ENCODE measurements at places on chromosomes 11 and 22.
A peak's percentile ranks its signal among the peaks of the same experiment; 100 is the strongest.

DNA sequence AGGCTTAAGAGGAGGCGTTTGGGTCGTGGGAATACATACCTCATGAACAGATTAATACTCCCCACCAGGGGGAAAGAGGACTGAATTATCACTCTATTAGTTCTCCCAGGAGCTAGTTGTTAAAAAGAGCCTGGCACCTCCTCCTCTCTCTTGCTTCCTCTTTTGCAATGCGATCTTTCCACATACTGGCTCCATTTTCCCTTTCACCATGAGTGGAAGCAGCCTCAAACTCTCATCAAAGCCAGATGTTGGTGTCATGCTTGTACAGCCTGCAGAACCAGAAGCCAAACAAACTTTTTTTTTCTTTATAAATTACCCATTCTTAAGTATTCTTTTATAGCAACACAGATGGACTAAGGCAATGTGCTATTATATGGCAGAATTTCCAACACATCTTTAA, 258.5 kb downstream of the FAM76B start:
- DNase-seq: no peak

DNA sequence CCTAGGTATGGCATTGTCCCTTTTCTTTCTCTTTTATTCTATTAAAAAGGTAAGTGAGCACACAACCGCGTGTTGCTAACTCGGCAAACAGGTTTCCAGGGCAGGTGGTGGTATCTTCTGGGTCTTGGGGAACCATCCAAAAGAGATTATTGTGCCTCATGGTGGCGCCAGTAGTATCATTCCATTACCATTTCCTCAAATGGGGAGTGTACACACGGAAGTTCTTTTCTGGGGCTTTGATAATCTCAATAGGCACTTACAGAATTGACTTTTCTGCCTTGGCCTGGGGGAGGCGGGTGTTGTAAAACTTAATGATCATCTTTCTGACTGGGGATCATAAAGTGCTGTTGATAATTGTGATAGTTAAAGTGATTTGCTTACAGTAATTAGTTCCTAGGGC, 234.1 kb downstream of the KIRREL3 start:
- DNase-seq: no peak

GRCh38 chr22:30744224-30744623, 49.5 kb downstream of the OSBP2 start:
- no peak for DNase-seq

DNA sequence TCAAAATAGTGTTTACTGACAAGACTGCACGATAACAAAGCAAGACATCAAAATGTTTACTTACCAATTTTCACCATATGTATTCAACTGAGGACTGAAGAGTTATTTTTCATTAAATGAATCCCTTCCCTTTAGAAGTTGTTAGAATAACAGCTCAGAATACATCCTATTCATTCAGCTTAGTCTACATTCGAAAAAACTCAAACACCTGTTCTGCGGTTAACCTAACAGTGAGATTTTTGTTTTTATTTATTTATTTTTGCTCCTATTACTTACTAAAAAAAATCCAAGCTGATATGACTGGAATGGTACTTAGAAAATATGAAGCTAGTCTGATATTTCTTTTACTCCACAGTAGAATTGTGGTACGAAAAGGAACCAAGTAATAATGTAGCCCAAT, 10.0 kb downstream of the KCNA4 start:
- DNase-seq: no peak

DNA sequence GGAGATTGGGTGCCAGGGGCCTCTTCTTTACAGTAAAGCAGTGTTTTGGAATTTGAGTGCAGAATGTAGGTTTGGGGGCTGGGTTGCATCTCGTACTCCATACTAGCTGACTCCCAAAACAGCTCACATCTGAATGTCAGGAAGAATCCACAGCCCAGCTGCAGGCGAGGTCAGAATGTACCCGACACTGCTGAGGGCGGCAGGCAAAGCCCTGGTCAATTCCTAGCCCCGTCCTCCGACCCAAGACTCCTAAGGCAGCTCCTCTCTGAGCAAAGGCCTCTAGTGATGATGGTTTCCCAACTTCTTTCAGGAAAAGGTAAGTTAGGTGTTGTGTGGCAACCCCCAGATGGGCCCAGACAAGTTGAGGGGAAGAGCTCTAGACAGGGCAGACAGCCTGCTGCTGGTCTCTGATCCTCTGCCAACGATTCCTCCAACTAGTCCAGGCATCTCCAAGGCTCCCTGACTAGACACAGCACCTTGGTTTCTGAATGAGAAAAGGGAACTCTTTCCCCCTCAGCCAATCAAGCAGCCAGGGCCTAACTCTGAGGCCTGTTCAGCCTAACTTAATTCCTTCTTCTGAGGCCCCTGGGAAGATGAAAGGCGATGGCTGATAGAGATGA, 8.6 kb downstream of the LARGE2 start:
- DNase-seq: no peak

DNA sequence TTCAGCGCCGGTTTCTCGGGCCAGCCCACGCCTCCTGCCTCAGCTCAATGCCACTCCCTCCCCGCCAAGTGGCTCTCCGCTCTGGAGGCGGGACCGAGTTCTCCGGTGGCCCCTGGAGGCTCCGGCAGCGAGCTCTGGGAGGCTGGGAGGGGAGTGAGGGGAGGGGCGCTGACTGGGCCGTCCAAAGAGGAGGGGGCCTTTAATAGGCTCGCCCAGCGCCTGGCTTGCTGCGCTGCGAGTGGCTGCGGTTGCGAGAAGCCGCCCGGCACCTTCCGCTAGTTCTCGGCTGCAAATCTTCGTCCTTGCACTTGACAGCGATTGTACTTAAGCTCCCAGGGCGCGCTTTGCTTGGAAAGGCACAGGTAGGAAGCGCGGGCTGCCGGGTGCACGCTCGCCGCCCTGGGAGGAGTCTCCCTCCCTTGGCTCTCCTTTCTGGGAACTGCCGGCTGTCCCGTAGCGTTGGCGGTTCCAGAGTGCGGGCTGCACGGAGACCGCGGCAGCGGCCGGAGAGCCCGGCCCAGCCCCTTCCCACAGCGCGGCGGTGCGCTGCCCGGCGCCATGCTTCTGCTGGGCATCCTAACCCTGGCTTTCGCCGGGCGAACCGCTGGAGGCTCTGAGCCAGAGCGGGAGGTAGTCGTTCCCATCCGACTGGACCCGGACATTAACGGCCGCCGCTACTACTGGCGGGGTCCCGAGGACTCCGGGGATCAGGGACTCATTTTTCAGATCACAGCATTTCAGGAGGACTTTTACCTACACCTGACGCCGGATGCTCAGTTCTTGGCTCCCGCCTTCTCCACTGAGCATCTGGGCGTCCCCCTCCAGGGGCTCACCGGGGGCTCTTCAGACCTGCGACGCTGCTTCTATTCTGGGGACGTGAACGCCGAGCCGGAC, at the start of gene ADAMTS15:
Gene ADAMTS15 (plus strand): TSS at position 230 of the 894 bp plus-strand sequence. CDS start 329 bp downstream, at position 559.
- DNase-seq: peak; percentile 72

DNA sequence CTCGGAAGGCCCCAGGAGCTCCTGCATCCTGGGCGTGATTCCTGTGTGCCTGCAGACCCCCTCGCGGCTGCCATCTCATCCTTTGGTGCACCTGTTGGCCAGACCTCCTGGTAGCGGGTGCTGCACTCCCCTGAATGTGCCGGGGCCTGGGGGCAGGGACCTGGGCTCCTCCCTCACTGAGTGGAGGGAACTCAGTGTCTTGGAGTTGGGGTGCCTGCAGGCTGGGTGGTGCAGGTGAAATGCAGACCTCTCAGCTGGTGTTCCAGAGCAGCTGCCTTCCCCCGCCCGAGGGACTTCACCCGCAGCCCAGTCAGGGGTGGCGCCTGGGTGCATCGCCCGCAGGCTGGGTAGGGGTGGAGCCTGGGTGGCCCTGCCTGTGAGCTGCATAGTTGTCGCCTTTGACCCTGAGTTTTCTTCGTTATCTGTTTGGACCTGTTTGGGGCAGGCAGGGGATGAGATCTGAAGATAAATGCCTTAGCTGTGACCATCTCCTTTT, 31.4 kb downstream of the LRP5 start:
- DNase-seq: peak; percentile 96

- DNase-seq: no peak
Observed at GRCh38 chr11:102470251-102470650, 17.7 kb upstream of the TMEM123 start.

DNA sequence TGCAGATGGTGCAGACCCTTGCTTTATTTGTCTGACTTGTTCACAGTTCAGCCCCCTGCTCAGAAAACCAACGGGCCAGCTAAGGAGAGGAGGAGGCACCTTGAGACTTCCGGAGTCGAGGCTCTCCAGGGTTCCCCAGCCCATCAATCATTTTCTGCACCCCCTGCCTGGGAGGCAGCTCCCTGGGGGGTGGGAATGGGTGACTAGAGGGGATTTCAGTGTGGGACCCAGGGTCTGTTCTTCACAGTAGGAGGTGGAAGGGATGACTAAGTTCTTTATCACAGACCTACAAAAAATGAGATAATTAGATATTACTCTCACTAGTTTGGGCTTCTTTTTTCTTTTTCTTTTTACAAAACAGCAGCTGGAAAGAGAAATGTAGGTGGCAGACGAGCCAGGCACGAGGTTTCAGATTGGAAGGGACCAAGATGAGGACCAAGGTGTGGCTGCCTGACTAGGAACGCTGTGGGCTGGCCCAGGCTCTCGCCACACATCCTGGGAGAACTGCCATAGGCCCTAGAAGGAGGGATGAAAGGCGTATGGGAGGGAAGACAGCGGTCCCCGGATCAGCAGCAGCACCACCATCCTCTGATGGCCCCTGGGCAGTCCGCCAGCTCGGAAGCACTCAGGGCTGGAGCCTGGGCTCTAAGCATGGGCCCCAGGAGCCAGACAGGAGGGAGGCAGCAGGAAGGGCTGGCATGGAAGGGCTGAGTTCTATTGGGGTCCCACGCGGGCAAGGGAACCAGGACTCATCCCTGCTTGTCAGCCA, 14.2 kb downstream of the TXN2 start:
- DNase-seq: no peak

DNA sequence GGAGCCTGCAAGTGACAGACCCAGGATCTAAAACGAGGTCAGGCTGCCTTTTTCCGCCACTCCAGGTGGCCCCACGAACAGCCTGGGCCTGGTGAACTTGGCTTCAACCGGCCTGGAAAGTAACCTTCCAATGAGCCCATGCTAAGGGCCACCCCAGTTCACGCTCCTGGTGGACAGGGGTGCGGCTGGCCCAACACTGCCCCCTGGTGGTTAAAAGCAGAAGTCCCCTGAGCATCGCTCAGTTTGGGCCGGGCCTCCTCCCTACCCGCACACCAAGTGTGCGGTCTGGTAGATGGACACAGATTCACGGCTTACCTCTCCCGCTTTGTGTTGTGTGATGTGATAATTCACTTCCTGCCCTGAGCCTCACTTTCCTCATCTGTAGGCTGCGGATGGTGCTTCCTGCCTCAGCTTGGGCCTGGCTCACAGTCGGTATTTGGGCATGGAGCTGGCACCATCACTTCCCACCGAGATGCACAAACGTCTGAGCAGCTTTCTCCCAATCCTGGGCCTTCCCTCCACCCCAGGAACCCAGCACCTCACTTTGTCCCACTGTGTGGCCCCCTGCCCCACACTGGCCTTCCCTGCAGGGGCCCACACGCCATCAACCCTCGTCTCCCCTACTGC, 13.7 kb upstream of the SEC14L3 start:
- peak; percentile 30 for DNase-seq

- DNase-seq: no peak
Observed at GRCh38 chr11:85316967-85317366, 310.2 kb downstream of the DLG2 start.

GRCh38 chr11:17607591-17608570, 60.8 kb downstream of the OTOG start:
- DNase-seq: no peak

- DNase-seq: no peak
Observed at GRCh38 chr11:125236072-125236825, 71.7 kb downstream of the PKNOX2 start.
